ENCODE measurements at places on chromosomes 16 and 17.

DNA sequence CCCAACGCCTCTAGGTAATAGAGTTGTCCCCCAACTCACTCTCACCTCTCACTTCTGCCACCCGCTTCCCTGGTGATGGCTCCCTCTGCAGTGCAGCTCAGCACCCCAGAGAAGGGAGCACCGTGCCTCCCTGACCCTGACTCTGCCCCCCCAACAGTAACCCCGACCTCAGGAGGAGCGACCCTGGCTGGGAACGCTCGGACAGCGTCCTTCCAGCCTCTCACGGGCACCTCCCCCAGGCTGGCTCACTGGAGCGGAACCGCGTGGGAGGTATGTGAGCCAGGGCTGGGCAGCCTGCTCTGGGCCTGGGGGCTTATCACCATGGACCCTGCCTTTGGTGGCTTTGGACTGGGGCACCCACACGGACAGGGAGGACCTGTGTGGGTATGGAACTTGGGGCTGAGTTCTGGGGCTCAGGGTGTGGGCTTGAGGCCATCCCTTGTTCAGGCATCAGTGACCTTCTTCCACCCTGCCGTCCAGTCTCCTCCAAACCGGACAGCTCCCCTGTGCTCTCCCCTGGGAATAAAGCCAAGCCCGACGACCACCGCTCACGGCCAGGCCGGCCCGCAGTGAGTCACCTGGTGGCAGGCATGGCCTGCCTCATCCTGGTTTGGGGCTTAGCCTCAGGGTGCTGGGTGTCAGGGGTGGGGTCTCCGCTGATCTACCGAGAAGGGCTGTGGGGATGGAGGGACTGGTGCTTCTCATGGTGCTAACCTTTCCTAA is 6.7 kb upstream of the C17orf107 start:
- DNase-seq: no peak

DNA sequence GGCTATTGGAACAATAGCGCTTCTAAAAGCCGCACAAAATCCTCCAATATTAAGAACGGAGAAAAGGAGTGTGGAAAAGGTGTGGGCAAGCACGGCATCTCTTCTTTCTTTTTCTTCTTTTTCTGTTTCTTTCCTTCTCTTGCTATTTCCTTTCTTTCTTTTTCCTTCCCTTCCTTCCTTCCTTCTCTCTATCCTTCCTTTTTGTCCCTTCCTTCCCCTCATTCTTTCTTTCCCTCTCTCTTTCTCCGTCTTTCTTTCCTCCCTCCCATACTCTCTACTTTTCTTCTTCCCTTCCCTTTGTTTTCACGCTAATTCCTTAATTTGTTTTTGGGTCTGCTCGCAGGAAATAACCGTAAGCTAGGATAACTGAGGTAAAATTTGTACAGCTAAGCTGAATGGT is 478.2 kb downstream of the MAF start:
- DNase-seq: no peak

- no peak for DNase-seq
Measured at GRCh38 chr17:16342979-16343378, 10.3 kb downstream of the CENPV start.

- DNase-seq: no peak
Measured at GRCh38 chr17:12024327-12024726, 3.6 kb downstream of the MAP2K4 start.

- no peak for DNase-seq
Measured at GRCh38 chr16:50165473-50165872, 12.4 kb downstream of the TENT4B start.

GRCh38 chr16:47258874-47259461 is 115.2 kb upstream of the NETO2 start:
- no peak for DNase-seq

DNA sequence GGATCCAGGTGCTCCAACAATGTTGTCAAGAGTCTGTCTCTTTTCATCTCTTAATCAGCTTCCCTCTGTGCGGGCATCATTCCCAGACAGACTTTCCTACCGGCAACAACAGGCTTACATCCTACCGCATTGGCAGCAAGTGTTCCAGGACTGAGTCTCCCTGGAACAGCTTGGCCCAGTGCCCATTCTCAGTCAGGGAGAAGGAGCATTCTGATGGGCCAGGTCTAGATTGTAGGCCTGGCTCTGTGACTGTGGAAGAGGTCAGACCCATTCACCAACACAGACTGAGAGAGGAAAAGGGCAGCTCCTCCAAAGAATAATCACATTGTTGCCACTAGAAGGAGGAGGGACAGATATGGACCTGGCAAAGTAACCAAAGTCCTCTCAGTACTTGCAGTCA is 68.1 kb upstream of the TMEM132E start:
- DNase-seq: no peak

DNA sequence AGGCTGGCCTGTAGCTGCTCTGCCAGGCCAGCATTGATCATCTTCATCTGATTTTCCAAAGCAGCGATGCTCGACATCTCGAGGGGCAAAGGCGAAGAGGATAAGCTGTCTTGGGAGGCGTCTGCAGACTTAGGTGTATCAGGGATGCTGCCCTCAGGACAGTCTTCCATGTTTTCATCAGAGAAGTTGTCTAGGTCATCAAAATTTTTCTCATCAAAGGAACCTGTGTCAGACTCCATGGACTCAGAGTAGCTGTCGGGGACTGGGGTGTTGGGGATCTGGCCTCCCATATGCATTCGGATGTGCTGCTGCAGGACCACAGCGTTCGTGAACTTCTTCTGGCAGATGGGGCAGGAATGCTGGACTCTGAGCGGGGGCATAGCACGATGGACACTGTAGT is 11.5 kb downstream of the SALL1 start:
- no peak for DNase-seq

- no peak for DNase-seq
Measured at GRCh38 chr17:61477204-61477834, 25.1 kb downstream of the TBX4 start.

- DNase-seq: no peak
Measured at GRCh38 chr17:17172001-17172939, 33.9 kb downstream of the PLD6 start.

DNA sequence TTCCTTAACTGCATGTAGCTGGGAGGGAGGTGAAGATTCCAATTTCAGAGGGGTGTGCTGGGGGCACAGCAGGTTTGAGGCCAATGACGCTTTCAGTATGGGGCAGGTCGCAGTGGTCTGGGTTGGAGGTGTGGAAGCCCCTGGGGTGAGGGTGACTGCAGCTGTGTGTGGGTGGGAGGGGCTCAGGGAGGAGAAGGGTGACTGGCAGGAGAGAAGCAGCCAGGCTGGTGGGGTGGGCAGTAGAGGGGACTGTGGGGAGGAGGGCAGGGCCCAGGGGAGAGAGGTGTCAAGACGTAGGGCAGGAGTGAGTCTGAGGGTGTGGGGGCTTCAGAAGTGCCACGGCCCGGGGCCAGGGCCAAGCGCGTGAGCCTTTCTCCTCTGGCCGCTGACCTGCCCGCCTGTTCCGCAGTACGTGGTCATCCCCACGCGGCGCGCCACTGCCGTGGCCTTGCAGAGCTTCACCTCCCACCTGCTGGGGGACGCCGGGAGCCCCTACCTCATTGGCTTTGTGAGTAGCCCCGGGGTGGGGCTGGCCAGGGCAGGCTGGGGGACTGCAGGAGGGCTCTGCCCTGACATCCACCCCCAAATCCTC is 19.4 kb downstream of the MYBBP1A start:
- no peak for DNase-seq

- DNase-seq: no peak
Measured at GRCh38 chr16:24728891-24729242, 584 bp upstream of the TNRC6A start.

DNA sequence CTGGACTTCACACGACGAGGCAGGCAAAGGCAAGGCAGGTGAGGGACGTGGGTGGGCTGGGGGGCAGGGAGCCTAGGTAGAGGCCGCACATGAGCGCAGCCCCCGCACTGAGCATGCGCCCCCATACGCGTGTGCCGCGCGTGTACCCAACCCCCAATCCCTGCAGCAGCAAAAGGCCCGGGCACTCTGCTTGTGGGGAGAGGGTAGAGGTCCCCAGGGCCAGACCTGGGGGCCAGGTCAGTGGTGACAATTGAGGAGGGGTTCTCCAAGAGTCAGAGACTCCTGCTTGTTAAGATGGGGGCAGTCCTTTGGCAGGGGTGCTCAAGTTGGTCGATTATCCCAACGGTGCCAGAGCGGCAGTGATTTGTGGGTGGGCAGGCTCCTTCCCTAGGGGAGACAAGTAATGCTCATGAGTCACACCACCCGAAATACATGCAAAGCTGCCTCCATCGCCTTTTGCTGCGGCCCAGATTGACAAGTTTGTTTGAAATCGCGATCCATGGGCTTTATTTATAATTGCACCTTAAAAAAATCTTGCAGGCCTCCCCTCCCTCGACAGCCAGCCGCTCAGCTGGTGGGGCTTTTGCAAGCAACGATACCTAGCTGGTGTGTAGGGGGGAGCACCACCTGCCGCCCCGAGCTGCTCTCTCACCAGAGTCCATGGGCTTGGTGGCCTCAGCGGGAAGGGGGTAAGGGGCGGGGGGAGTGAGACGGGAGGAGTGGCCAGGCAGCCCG is 1.1 kb upstream of the GIT1 start:
- DNase-seq: no peak

DNA sequence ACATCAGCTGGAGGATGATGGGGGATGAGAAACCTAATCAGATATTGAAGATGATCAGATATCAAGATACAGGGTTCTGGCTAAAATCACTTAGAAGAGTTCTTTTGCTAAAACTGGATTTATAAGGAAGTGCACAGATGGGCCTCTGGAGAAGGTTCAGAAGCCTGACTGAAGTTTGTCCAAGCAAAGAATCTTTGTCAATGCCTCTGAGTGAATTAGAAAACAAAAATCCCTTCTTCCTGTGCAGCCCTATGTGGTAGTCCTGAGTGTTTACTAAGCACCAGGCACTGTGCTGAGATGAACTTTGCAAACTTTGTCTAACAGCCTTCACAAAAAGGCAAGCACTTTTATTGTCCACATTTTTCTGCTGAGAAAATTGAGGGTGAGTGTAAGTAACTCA is 11.4 kb upstream of the CENPV start:
- DNase-seq: no peak

GRCh38 chr17:47741793-47742145 is 8.7 kb downstream of the TBX21 start:
- DNase-seq: no peak

GRCh38 chr17:11486101-11486867 is 112.0 kb upstream of the DNAH9 start:
- DNase-seq: no peak

Data from stimulated activated CD8-positive, alpha-beta memory T cell treated with anti-CD3 and anti-CD28 coated beads, Interleukin-7, amount 100 ng/mL, for 1 hour (primary cell).